ENCODE measurements at places on chromosomes 16 and 17.
A peak's percentile ranks its signal among the peaks of the same experiment; 100 is the strongest.

GRCh38 chr17:50889528-50890118 lies 23.5 kb upstream of the TOB1 start:
- DNase-seq = no peak

DNA sequence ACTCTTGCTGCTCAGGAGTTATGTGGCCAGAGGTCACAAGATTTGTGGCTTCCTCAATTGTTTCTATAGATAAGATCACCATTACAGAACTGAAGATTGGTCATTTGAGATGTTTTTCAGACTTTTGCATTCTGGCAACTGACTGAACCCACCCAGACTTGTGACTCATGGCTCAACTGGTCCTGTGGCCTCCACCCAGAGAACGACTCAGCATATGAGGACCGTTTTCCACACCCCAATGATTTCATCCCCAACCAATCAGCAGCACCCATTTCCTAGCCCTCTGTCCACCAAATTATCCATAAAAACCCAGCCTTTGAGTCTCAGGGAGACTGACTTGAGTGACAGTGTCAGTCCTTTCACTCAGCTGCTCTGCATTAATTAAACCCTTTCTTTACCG lies 143.2 kb upstream of the ASIC2 start:
- peak; percentile 47 for DNase-seq

DNA sequence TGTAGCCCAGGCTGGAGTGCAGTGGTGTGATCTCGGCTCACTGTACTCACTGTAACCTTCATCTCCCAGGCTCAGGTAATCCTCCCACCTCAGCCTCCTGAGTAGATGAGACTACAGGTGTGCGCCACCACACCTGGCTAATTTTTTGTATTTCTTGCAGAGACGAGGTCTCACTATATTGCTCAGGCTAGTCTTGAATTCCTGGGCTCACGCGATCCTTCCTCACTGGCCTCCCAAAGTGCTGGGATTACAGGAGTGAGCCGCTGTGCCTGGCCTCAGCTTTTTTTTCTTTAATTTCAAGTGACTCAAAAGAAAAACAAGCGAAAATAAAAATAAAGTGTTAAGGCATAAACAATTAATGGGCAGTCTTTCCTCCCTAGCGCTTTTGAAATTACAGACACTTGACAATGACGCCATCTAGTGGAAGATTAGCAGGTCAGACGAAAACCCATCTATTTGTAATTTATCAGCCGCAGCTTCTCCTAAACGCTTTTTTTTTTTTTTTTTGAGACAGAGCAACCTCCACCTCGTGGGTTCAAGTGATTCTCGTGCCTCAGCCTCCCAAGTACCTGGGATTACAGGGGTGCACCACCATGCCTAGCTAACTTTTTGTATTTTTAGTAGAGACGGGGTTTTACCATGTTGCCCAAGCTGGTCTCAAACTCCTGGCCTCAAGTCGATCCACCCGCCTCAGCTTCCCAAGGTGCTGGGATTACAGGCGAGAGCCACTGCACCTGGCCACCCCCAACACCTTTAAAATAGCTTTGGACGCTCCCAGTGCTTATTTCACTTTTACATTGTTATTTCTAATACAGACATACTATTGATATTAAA lies 28.1 kb upstream of the PECAM1 start:
- DNase-seq = peak; percentile 78

DNA sequence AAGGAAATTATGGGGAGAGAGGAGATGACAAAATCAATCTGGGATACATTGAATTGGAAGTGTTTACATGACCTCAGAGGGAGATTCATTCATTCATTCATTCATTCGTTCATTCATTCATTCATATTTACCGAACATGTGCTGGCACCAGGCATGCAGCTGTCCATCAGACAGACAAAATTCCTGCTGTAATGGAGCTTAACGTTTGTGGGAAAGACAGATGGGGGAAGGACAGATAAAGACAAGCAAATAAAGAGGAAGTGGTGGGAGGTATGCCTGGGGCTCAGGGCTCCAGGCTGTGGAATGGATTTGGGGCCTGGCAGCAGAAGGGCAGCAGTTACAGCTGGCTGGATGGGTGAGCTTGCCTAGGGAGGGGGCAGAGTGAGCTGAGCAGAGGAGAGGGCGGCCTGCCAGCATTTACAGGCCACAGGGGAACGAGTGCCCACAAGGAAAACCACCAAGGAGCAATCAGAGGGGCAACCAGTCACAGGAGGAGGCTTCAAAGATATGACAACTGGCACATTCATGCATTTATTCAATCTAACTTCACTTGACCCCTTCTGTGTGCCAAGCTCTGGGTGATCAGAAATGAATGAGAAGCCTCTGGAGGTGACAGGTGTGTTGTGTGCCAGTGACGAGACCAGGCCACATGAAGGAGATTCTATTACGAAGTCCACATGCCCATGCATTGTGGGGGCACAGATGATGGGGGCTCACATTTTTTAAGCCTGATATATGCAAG lies 48.5 kb downstream of the ARHGAP27 start:
- DNase-seq = peak; percentile 7

GRCh38 chr16:75074920-75075687 lies 41.5 kb downstream of the LDHD start:
- DNase-seq = peak; percentile 53

GRCh38 chr17:63774969-63775265 lies 947 bp downstream of the DDX42 start:
- DNase-seq = peak; percentile 28

- DNase-seq = no peak
Observed at GRCh38 chr16:29192329-29193247, 207.7 kb downstream of the LAT start.

DNA sequence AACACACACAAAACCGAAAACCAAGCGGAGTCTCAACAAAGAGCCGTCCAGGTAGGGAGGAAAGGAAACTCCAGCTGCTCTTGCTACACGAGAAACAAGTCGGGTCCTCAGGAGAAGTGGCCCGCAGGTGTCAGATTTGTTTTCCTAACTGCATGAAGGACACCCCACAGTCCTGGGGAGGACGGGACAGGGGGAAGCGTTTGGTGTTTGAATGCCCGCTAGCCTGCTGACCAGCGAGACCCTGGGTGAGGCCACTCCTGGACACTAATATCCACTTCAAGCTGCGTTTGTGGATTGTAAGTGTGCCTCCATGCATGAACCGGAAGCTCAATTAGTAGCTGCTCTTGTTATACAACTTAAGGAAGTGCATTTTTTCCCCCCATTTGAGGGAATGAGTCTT lies 299.5 kb downstream of the MAF start:
- DNase-seq = no peak

DNA sequence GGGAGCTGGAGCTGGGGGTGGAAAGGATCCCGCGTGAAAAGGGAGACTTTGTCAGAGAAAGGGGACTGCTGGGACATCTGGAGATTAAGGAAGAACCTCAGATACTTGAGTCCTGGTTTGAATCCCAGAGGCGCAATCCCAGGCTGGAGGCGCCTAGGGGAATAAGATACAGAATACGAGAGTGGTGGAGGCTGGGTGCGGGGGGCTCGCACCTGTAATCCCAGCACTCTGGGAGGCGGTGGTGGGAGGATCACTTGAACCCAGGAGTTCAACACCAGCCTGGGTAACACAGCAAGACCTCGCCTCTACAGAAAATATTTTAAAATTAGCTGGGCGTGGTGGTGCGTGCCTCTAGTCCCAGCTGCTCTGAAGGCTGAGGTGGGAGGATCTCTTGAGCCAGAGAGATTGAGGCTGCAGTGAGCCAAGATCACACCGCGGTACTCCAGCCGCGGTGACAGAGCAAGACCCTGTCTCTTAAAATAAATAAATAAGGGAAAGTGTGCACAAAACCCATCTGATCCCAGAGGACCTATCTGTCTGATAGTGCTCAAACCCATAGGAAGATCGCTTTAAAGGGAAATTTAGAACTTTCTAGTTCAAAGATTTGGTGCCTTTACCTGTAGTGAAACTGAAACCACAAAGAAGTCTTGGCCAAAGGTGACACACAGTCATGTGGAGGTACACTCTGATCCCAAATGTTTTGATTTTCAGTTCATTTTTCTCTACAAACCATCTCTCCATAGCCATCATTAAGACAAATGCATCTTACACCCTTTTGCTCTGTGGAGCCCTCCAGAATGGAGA lies 617 bp upstream of the SCRN2 start:
- DNase-seq = no peak

DNA sequence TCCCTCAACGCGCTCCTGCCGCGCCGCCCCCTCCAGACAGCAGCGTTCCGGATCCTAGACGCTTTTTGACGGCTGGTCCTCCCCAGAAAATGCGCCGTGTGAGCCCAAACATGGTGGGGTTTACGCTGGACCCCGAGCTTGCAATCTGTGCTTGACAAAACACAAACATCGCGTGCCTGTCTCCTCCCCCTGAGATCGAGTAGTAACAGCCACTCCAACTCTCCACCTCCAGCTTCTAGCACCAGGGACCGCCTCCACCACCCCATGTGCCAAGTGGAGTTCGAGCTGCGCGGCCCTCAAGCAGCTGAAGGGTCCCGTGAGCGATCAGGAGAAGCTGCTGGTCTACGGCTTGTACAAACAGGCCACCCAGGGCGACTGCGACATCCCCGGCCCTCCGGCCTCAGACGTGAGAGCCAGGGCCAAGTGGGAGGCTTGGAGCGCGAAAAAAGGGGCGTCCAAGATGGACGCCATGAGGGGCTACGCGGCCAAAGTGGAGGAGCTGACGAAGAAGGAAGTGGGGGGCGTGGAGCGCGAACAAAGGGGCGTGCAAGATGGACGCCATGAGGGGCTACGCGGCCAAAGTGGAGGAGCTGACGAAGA lies 656 bp upstream of the GEMIN4 start:
- DNase-seq = peak; percentile 69

DNA sequence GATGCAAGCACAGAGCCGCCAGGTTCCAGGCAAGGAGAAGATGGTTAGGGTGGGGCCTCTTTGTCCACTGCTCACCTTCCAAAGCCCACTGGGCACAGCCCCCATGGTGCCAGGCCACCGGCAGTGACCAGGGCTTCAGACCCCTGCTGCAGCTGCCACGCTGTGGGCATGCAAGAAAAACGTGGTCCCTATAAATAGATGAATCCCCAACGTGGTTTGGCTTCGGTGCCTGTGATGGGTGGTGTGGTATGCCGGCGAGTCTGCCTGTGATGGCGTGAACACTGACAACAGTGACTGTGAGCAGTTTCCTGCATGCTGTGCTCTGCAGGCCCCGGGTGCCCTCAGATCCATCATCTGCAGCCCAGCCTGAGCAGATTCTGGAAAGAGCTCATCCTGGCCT lies 36.6 kb downstream of the RAB11FIP4 start:
- no peak for DNase-seq

DNA sequence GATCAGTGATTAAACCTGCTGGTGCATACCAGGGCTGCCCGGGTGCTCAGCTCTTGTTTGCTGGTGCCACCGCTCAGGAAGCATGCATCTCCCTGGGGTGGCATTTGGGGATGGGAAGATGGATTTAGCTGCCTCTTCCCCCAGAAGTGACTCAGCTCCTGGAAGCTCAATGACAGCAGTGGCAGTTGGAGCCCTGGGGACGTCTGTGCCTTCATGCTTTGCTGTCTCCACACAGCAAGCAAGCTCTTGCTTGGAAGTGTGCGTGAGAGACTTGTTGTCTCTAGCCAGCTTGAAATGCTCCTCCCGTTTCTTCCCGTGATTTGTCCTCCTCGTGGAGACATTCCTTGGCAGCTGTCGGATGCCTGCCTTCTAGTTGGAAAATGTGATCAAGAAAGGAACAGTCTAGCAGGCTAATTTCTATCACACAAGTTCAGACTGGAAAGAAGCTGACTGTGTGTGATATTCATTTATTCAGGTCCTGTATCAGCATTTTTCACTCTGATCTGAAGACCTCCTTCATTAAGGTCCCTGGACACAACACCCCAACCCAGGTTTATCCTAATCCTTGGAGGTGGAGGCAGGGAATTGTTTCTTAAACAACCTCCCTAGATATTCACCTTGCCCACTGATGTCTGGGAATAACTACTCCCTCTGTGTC lies 73.0 kb downstream of the BMERB1 start:
- peak; percentile 46 for DNase-seq

DNA sequence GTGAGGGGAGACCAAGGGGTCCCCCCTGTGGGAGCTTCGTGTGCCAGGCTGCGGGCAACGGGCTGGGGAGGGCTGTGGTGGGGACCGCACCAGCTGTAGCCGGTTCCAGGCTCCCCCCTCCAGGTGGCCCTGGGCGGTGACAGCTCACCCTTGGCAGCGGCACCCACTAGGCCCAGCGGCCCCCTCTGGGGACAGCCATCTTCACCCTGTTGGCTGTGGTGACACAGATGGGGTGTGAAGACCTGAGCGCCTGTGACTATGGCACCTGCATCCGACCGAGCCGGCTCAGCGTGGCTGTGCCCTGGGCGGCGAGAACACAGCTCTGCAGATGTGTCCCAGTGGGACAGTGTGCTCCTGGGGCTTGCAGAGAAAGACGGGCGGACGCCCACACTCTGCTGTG lies 1.1 kb upstream of the C1QTNF8 start:
- DNase-seq = no peak

GRCh38 chr17:45874151-45874550 lies 20.2 kb upstream of the MAPT start:
- DNase-seq = no peak

- no peak for DNase-seq
Observed at GRCh38 chr16:89475144-89475543, 15.2 kb downstream of the ANKRD11 start.

GRCh38 chr17:3935825-3936355 lies 19.6 kb upstream of the P2RX1 start:
- DNase-seq = peak; percentile 20

DNA sequence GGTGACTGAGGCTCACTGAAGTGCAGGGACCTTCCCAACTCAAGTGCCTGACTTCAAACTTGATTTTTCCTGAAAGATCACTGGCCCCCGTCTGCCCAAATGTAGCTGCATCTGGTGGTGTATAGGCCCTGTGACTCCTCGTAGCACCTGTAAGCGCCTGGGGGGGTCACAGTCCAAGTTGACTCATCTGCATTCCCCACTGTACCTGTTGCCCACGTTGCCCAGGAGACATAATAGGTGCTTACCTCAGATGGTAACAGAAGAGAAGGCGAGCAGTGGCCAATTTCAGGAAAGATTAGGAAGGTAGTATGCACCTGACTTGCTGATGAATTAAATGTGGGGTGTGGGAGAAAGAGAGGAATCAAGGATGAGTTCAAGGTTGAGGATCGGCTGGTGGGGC lies 44.1 kb upstream of the EMP2 start:
- no peak for DNase-seq

- DNase-seq = peak; percentile 40
Observed at GRCh38 chr17:16353317-16354174, at the start of gene CENPV. CENPV (minus strand) TSS chr17:16353469; CDS start chr17:16353436, 33 bp downstream.

GRCh38 chr17:65182233-65182632 lies 45.1 kb downstream of the RGS9 start:
- no peak for DNase-seq

GRCh38 chr17:36928471-36929345 lies 8.6 kb upstream of the LHX1 start:
- DNase-seq = no peak

GRCh38 chr16:63563819-63564505 lies 1527.7 kb upstream of the CDH8 start:
- no peak for DNase-seq

- DNase-seq = no peak
Observed at GRCh38 chr17:57505841-57506773, 239.0 kb downstream of the CCDC182 start.

Measured in fibroblast of villous mesenchyme (primary cell).